CD4-positive, alpha-beta memory T cell (primary cell): ENCODE measurements at places on chromosomes 1 and 21. TPM values are rescaled to one million over a fixed set of nuclear protein-coding genes. Genes with fewer than 3 reads are reported as not detected.
A peak's percentile ranks its signal among the peaks of the same experiment; 100 is the strongest.

GRCh38 chr1:1003618-1004419 lies 3.9 kb upstream of the HES4 start:
- peaks cover 37% of the 10 kb centered on the region for H3K27me3 ChIP-seq
- peaks cover 32% of the 10 kb centered on the region for H3K4me1 ChIP-seq
- no peaks in the 10 kb centered on the region for H3K36me3 ChIP-seq

- no peak overlapping the region for H3K4me3 ChIP-seq
- H3K27ac ChIP-seq = no peak overlapping the region
- H3K36me3 ChIP-seq = no peaks in the 10 kb centered on the region
Measured at GRCh38 chr1:40252601-40253000, 4.9 kb downstream of the TMCO2 start.

- H3K27ac ChIP-seq = no peak overlapping the region
- no peaks in the 10 kb centered on the region for H3K4me1 ChIP-seq
- H3K27me3 ChIP-seq = no peaks in the 10 kb centered on the region
- no peak overlapping the region for H3K4me3 ChIP-seq
Measured at GRCh38 chr1:69787151-69787550, 219.4 kb downstream of the LRRC7 start.

DNA sequence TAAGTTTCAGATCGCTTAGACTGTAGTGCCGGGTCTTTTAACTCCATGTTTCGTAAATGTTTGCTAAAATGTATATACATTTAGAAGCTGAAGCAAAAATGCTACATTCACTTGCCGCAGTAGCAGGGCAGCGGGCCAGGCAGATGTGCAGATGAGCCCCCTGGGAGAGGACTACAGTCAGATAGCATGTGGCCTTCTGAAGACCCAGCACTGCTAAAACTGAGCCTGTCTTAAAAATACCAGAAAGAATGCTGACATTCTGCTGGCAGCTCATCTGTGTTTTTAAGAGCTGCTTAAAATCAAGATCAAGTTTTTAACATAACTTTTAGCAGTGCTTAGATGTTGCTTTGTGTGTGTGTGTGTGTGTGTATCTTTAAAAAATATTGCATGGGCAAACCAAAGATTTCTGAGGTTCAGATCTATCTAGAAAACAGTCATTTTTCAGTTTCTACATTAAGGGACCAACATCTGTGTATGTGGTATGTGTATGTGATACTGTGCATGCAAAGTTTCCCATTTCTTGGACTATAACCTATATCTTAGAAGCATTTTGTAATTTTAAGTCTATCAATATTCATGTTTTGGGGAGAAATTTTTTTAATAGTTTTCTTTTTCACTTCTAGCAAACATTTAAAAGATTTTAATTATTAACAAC lies 31.7 kb downstream of the CHRM3 start:
- H3K27ac ChIP-seq = no peak overlapping the region
- no peaks in the 10 kb centered on the region for H3K27me3 ChIP-seq
- no peak overlapping the region for H3K4me3 ChIP-seq
- no peaks in the 10 kb centered on the region for H3K36me3 ChIP-seq
- no peak for DNase-seq

DNA sequence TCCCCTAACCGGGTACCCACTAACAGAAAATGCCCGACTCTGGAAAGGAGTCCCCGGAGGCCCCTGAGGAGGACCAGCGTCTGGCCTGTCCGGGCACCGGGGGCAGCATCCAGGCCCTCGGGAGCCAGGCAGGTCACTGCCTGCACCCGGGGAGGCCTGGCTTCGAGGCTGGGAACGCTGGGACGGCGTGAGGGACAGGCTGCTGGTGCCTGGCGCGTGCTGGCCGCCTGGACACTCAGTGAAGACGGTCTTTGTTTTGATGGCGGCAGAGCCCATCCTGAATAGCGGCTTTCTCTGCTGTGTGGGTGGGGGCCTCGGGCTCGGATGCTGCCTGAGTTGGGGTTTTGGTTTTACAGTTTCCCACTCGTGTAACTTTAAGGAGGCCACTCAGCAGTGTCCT lies 37.6 kb downstream of the PRKCZ start:
- no peaks in the 10 kb centered on the region for H3K36me3 ChIP-seq
- H3K4me1 ChIP-seq = no peaks in the 10 kb centered on the region
- no peaks in the 10 kb centered on the region for H3K27me3 ChIP-seq

DNA sequence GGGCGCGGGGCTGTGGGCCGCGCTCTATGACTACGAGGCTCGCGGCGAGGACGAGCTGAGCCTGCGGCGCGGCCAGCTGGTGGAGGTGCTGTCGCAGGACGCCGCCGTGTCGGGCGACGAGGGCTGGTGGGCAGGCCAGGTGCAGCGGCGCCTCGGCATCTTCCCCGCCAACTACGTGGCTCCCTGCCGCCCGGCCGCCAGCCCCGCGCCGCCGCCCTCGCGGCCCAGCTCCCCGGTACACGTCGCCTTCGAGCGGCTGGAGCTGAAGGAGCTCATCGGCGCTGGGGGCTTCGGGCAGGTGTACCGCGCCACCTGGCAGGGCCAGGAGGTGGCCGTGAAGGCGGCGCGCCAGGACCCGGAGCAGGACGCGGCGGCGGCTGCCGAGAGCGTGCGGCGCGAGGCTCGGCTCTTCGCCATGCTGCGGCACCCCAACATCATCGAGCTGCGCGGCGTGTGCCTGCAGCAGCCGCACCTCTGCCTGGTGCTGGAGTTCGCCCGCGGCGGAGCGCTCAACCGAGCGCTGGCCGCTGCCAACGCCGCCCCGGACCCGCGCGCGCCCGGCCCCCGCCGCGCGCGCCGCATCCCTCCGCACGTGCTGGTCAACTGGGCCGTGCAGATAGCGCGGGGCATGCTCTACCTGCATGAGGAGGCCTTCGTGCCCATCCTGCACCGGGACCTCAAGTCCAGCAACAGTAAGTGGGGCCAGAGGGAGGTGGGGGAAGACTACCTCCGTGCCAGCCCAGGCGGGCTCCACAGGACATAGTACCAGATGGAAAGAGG lies 808 bp downstream of the MAP3K21 start:
- peak overlapping the region; percentile 11 for H3K4me3 ChIP-seq
- H3K36me3 ChIP-seq = no peaks in the 10 kb centered on the region
- DNase-seq = peak; percentile 48
- H3K27ac ChIP-seq = peak overlapping the region; percentile 31
- peaks cover 9% of the 10 kb centered on the region for H3K4me1 ChIP-seq
- H3K27me3 ChIP-seq = no peaks in the 10 kb centered on the region

Gene SIM2
- total RNA-seq = not detected

Gene KIF17
- not detected for total RNA-seq
